Hindlimb muscle (tissue), 1 donor: ENCODE measurements at places on chromosomes 1 and 21.

- no peak for DNase-seq
Measured at GRCh38 chr1:173248247-173248940, 41.3 kb upstream of the TNFSF4 start.

- DNase-seq, result peak; percentile 75
Measured at GRCh38 chr21:16605597-16605996, 875.8 kb downstream of the USP25 start.

DNA sequence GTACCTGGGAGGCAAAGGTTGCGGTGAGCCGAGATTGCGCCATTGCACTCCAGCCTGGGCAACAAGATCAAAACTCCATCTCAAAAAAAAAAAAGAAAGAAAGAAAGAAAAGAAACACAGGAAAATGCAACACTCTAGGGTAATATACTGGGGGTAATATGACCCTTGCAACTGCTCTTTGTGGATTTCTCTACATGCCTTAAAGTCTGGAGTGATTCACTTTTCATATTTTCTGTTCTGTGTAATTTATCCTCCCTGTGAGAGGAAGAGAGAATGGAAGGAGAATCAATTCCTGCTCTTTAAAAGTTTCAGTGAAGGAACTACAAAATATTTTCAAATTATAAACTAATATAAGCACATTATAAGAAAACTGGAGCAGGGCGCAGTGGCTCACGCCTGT is 22.7 kb downstream of the RIT1 start:
- no peak for DNase-seq

GRCh38 chr21:33586927-33587326 is 1.6 kb downstream of the DONSON start:
- no peak for DNase-seq

DNA sequence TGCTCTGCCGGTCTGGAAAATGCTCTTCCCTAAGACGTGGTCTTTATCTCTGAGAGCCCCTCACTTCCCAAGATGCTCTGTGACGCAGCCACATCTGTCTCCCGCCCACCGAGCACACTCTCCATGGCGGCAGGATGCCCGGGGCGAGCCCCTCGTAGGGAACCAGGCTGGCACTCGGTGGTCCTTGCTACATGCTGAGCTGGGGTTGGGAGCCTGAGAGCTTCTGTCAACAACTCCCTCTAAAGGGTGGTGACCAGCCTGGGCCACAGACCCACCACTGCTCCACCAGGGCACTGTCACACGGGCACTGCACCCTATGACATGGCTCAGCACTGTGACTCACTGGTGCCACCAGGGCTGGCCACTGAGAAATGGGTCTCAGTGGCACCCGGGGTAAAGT is 2.6 kb downstream of the PEX10 start:
- no peak for DNase-seq

DNA sequence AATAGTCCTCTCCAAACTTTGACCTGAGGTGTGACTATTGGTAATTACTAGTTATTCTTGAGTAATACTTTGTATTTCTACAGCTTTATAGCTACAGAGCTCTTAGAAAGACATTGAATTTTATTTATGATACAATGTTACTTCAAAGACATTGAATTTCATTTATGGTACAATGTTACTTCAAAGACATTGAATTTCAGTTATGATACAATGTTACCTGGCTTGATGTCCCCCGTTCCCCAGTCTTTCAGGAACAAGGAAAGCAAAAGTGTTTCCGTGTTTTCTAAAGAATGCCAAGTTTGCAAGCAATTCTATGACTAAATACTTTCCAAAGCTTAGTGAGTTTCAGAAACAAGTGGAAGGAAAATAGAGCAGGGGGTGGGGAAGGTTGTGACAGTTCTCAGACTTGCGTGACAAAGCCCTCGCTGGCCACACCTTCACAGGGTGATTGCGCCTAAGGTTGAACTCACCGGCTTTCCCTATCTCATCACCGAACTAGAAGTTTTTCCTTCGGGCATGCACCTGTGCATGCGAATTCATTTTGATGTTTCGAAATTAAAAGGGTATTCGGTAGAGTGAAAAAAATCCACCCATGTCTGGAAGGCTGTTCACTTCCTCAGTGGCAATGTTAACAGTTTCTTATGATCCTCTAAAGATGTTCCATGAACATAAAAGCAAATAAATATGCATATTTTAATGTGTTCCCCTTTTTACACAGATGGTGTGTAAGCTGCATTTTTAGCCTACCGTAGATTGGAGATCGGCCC is 909 bp upstream of the PAXBP1 start:
- DNase-seq, result peak; percentile 40

DNA sequence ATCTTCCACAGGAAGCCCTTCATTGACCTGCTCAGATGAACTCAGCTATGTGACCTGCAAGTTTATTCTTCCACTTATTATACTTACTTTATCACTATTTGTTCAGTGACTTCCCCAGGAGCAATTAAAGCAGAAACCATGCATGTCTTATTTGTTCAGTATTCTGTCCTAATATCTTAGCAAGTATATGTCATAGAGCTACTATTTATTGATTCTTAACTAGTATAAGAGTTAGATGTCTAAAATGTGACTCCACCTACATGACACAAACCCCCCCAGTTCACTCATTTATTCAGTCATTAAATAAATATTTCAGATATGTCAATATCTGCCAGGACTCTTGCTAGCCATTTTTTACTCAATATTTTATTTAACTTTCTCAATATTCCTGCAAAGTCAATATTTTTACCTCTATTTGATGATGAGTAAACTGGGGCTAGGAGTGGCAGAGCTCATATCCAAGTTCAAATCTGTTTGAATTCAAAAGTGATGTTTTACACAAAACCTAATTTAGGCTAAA is 469.0 kb upstream of the USP24 start:
- no peak for DNase-seq

GRCh38 chr1:207454046-207454964 is at the start of gene CR2:
TSS of gene CR2 (plus strand) at chr1:207454328. CDS start at chr1:207454419, 91 bp downstream.
- DNase-seq, result peak; percentile 6

GRCh38 chr1:156862584-156862983 is 1.9 kb downstream of the NTRK1 start:
- DNase-seq, result no peak

GRCh38 chr1:111963985-111964738 is 25.3 kb downstream of the KCND3 start:
- no peak for DNase-seq

DNA sequence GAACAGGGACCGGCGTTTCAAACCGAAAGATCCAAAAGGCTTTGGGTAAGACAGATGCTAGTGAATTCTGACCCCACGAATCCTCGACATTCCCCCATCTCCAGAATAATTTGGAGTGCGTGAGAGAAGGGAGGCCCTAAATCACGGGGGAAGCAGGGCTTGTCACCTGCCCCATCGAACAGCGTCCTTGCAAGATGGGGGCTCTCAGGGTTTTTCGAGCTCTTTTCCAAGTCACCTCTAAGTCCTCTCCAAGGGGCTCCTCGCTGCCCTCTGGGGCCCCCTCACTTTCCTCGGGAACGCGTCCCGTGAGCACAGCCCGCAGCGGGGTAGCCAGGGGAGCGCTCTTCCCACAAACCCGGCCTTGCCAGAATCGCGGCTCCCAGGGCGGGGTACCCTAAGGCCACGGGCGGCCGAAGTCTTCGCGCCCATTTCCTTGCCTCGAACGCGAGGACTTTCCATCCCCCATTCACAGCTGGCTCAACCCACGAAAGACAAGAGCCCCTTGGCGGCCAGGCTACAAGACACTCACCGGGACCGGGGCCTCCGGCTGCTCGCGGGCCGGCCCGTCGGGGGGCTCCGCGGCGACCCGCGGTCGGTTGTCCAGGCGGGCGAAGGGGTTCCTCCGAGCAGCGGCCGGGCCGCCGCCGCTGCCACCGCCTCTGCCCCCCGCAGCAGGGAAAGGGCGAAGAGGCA is 546 bp downstream of the DONSON start:
- DNase-seq, result peak; percentile 53

DNA sequence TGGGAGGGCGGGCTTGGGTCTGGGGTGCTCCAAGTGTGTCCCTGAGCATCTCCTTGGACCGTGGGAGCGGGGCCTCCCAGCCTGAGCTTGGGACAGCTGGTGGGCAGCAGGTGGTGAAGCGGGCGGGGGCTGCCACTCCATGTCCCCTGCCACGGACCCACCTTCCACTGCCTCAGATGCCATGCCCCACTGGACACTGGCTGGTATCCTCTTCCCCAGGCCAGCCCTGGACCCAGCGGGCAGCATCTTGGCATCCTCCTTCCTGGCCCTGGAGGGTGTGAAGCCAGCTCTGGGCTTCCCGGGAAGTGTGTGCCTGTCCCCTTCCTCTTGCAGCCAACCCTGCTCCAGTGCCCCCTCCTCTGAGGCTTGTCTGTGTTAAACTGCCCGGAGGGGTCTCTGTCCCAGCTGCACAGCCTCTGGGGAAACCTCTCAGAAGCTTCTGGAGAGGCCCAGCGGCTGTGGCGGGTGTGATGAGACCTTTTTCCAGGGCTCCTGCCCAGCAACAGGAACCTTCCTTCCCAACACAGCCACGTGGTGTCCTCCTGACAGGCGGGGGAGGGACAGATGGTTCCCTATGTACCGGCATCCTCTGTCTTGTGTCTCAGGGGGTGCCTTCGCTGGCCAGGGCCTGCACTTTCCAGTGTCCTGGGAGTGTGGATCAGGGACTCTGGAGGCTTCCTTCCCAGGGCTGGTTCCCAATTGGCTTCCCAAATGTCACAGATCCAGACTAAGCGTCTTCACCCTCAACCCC is 81.6 kb upstream of the DISP3 start:
- DNase-seq, result no peak

- DNase-seq, result no peak
Measured at GRCh38 chr21:26437326-26438009, 135.6 kb downstream of the CYYR1 start.

- DNase-seq, result no peak
Measured at GRCh38 chr1:32239790-32240139, 7.3 kb upstream of the FAM167B start.

GRCh38 chr1:205466595-205467220 is 10.9 kb upstream of the BLACAT1 start:
- DNase-seq, result no peak

DNA sequence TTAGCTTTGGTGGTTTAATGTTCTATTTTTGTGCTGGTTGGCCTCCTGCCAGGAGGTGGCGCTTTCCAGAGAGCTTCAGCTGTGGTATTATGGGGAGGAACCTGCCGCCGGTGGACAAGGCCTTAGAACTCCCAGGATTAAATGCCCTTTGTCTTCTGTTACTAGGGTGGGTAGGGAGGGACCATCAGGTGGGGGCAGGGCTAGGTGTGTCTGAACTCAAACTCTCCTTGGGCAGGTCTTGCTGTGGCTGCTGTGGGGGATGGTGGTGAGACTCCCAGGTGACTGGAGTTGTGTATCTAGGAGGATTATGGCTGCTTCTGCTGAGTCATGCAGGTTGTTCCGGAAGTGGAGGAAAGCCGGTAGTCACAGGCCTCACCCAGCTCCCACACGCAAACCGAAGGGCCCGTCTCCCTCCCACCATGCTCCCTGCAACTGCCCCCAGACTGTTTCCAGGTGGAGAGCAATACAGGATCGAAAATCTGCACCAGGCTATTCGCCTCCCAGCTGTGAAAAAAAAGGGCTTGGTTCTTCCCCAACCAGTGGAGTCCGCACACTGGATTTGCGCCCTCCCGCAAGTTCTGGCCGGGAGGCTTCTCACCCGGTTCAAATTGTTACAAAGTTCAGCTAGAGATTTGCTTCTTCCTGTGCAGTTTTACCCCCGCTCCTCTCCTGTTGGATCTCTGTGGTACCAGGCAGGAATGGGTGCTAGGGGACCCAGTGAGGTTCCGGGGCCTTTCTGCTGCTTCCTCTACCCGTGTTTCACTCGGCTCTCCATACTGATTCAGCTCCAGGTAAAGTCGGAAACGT is 220.5 kb downstream of the CENPF start:
- DNase-seq, result no peak

- DNase-seq, result no peak
Measured at GRCh38 chr1:223176437-223176836, 33.4 kb upstream of the TLR5 start.

- no peak for DNase-seq
Measured at GRCh38 chr1:175132436-175132835, 60.1 kb downstream of the KIAA0040 start.

- peak; percentile 66 for DNase-seq
Measured at GRCh38 chr1:231211005-231211857, 29.8 kb upstream of the GNPAT start.

GRCh38 chr1:246532519-246532918 is 25.4 kb upstream of the SMYD3 start:
- no peak for DNase-seq

DNA sequence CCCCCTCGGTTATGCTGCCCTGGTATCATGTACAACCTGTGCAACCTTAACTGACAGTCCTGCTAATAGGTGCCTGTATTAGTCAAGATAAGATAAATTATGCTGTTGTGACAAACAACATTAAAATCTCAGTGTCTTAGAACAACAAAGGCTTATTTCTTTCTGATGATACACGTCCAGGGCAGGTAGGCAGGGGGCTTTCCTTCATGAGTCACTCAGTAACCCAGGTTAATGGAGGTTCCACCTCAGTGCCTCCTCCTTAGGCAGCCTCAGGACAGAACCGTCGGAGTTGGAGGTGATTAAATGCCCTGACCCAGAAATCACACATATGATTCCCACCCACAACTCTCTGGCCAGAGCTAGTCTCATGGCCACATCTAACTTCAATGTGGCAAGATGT is 94.6 kb upstream of the CASZ1 start:
- DNase-seq, result no peak

DNA sequence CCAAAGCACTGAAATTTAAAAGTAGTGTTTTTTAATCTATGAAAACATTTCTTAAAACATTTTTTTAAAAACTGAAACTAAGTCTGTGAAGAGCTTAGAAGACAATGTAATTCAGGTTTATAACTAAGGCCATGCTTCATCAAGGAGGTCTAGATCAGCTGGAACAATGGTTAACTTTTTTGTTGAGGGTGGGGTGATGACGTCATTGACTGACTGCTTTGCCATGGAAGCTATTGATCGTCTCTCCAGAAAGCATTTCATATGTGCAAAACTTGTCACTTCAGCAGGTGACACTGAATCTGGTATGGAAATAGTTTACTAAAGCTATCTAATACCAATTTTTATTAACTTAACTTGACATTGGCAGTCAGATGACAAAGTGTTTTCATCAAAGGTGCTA is 21.0 kb downstream of the RAVER2 start:
- no peak for DNase-seq
